ENCODE measurements at places on chromosomes 12 and 14.

DNA sequence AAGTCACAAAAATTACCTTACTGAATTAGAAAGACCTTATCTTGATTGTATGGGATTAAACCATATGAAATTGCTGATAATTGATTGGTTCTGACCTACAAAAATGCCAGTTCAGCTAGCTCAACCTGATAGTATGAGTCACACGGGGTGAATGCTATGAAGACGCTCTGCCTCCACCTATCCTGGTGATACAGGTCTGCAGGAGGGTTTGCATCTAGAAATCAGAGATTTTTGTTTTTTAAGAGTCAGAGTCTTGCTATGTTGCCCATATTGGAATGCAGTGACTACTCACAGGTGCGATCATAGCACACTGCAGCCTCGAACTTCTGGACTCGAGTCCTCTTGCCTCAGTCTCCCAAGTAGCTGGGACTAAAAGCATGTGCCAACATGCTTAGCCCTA lies 120.4 kb downstream of the HMGA2 start:
- DNase-seq, result no peak

GRCh38 chr14:51318813-51319597 lies 79.0 kb downstream of the TMX1 start:
- DNase-seq, result no peak

GRCh38 chr12:100733817-100734593 lies 60.6 kb upstream of the ANO4 start:
- DNase-seq, result peak; percentile 70

GRCh38 chr12:87015352-87015751 lies 759.2 kb upstream of the MGAT4C start:
- DNase-seq, result no peak

DNA sequence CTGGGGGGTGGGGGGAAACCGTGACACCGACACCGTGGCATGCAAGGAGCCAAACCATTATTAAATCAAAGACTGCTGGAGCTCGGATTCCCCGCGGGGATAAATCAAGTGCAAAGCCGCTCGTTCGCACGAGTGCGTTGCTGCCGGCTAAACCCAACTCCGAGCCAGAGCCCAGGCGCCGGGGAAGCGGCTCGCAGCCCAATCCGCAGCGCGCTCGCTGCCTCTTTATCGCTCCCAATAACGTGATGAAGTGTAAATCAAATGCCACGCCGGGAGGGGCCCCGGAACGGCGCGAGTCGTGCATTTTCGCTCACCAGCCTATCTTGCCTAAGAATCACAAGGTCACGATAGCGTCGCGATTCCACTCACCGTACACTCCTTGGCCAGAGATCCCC lies 1.3 kb downstream of the MDGA2 start:
- DNase-seq, result peak; percentile 38

- DNase-seq, result no peak
Measured at GRCh38 chr14:72554994-72555608, 338.8 kb downstream of the DPF3 start.

DNA sequence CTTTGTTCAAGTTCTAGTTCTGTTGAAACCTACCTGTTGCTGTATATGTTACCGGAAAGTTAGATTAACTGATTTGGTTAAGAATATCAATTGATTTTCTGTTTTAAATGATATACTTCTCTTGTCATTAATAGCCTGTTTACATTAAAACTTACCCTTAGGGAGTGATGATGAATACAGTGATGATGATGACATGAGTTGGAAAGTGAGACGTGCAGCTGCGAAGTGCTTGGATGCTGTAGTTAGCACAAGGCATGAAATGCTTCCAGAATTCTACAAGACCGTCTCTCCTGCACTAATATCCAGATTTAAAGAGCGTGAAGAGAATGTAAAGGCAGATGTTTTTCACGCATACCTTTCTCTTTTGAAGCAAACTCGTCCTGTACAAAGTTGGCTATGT lies 33.0 kb downstream of the CAND1 start:
- DNase-seq, result no peak

DNA sequence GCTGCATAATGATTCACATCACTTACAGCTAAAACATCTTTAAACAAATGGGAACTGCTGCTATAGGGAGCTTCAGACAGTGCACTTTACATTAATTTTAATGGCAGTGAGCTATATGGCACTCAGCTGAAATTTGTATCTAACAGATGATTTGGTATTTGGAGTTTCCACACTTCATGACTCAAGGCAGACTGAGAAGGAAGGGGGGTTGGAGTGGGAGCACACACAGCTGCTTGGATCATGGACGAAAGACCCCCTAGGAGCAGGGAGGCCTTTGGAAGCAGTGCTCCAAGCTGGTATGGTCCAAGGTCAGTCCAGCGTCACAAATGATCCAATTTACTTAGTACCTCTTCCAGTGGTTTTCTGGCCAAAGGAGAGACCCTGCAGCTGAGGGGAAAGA lies 389.7 kb downstream of the FUT8 start:
- no peak for DNase-seq

DNA sequence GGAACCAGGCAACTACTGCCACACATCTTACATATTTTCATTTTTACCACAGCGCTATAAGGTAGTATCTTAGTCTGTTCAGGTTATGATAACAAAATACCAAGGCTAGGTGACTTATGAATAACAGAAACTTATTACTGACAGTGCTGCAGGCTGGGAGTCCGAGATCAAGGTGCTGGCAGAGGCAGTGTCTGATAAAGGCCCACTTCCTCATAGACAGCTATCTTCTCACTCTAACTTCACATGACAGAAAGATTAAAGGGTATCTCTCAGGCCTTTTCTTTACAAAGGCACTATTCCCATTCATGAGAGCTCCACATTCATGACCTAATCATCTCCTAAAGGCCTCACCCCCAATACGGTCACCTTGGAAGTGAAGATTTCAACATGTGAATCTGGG lies 59.8 kb upstream of the MDM1 start:
- no peak for DNase-seq

GRCh38 chr14:55712491-55712890 lies 132.5 kb downstream of the KTN1 start:
- no peak for DNase-seq

DNA sequence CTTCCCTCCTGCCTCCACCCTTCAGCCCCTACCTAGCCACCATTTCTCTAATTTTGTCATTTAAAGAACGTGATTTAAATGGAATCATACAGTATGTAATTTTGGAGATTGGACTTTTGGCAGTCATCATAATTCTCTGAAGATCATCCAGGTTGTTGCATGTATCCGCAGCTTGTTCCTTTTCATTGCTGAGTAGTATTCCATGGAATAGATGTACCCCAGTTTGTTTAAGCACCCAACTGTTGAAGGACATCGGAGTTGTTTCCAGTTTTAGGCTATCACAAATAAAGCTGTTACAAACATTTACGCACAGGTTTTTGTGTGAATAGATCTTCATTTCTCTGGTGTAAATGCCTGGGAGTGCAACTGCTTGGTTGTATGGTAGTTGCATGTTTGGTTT lies 61.1 kb upstream of the PWP1 start:
- DNase-seq, result no peak

- DNase-seq, result no peak
Measured at GRCh38 chr12:115386946-115387345, 703.0 kb upstream of the TBX3 start.

DNA sequence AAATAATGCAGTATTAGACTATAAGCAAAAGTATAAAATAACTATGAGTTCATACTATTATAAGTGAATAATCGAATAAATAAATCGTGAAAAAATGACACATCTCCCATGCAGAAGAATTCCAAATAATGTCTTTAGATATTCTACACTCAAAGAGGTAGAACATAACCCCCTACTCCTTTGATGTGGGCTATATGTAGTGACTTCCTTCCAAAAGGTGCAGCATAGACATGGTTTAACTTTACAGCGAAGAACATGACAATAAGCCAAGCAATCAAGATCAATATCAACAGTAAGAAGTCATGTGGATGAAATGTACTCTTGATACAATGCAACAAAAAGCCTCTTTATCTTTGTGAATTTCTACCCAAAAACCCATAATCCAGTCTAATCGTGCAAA lies 46.0 kb upstream of the HIF1A start:
- DNase-seq, result no peak

DNA sequence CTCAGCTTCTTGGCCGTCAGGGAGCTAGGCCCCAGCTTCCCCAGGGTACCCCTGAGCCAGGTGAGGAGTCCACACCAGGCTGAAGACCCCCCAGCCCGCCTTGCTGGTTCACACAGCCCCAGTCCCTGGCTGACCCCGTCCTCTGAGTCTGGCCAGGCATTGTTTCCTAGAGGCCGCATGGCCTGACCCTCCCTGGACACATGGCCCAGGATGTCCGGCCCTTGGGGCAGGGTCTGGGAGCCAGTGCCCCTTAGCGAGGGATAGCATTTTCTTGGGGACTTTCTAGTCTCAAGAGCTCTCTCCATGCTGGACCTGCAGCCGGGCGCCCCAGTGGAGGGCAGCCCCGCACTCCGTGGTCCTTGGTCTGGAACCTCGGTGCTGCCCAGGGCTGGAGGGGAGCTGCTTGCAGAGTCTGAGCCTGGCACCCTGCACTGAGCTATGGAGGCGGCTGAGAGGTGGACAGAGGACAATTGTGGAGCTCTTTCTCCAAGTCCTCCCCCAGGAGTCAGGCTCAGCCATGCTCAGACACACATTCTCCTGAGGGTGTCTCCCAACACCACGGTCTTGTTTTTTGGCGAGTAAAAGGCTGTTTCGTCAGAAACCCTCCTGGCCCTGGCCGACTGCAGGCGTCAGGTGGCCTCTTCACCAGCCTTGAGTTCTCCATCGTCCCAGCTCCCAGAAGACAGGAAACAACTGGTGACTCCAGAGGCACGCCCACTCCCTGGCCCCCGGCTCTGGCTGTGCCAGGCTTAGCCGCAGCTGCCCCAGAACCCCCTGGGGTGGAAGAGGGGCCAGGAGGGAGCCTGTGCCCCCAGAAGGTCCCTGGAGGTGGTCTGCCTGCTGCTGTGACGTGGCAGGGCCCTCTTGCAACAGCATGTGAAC lies 17.6 kb upstream of the CRIP2 start:
- no peak for DNase-seq

- no peak for DNase-seq
Measured at GRCh38 chr14:22685467-22685866, 41.3 kb upstream of the OR6J1 start.

- DNase-seq, result no peak
Measured at GRCh38 chr12:58310809-58311622, 369.6 kb downstream of the ATP23 start.

DNA sequence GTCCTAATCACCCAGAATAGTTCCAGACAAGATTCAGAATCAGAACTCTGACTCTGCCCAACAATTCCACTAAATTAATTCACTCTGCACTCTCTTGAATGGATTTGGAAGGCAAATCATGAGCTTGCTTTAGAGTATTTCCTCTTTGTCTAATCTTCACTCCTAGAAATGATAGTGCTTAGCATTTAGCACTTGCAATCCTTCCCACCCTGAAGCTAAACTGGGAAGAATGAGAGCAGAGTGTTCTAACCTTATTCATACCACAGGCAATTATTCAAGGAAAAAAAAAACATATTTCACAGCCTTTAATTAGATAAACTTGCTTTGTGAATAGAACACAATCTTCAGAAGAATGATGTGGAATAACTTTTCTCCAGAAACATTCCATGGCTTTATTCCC lies 264.6 kb downstream of the PAWR start:
- no peak for DNase-seq

DNA sequence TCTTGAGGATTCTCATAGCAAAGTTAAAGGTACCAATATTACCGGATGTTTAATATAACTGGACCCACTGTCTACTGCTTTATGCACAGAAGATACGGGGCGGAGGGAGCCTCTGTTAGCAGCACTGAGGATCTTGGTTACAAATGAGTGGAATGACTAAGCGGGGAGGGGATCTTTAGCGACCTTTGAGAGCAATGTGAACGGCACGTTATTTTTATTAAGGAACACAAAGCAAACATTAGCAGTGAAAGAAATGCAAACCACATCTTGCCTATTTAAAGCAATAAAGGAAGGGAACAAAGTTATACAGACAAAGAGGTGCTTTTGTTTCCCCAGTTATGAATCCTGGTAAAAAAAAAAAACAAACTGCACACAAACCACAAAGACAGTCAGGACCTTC lies 27.1 kb upstream of the PRMT8 start:
- DNase-seq, result no peak

- no peak for DNase-seq
Measured at GRCh38 chr14:59458486-59458885, 6.7 kb downstream of the GPR135 start.

GRCh38 chr12:2297004-2297403 lies 244.2 kb downstream of the CACNA1C start:
- DNase-seq, result no peak

DNA sequence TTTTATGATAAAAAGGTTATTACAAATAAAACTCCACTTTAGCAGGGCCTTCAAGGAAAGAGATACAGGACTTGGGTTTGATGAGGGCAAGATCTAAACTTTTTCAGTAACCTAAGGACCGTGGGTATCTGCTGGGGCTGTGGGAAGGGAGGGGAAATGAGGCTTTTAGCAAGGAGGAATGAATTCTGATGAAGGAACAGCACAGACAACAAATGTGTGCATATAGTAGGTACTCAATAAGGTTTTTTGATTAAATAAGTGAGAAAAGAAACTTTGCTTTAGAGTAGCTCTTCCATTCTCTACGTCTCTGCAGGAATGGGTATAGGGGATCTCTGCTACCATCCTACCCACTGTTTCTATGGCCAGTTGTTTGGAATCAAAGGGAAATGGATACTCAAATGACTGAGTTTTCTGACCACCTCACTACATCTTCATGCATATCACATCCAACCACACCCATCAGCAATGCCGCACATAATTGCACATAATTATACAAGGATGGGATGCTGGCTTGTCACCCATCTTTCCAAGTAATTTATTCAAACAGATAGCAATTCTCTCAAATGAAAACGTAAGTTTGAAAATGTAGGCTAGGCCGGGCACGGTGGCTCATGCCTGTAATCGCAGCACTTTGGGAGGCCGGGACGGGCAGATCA lies 59.5 kb upstream of the GTF2A1 start:
- no peak for DNase-seq

- DNase-seq, result peak; percentile 14
Measured at GRCh38 chr12:108570743-108571608, 8.6 kb downstream of the ISCU start.

DNA sequence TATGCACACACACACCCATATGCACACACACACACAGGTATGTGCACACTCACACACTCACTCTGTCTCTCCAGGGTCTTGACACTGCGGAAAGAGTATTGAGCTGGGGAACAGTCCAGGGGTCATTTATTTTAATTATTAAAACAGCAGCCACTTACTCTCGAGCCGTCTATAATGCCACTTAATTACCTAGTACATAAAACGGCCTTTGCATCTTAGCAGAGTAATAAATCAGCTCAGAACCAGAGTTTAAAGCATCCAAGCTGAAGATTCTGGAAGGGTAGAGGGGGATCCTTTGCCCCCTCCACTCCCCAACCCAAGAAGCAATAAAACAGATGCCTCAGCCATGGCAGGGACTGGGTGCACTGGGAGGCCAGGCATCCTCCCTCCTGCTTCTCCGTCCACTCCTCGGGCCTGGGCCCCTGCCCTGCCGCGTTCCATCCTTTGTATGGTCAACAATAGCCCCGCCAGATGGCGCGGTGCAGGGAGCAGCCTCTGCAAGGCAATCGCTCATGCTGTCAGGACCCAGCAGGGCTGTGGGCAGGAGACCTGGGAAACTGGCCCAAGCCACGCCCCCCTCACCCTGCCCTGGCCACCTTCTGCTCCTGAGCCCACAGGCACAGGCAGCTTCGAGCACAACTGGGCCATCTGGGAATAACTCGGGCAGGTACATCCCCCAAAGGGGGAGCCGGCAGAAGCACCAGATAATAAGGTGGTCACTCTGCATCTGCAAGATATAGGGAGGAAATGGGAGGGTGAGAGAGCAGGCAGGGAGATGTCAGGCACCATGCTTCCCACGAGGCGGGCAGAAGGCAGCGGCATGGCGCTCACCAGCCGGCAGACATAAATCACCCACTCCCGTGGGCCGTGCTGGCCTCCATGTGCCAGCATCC lies 40.9 kb downstream of the CCDC85C start:
- no peak for DNase-seq
